ENCODE measurements at places on chromosomes 5 and 9.

- DNase-seq: no peak
Measured at GRCh38 chr5:66843065-66843464, 246.9 kb downstream of the MAST4 start.

DNA sequence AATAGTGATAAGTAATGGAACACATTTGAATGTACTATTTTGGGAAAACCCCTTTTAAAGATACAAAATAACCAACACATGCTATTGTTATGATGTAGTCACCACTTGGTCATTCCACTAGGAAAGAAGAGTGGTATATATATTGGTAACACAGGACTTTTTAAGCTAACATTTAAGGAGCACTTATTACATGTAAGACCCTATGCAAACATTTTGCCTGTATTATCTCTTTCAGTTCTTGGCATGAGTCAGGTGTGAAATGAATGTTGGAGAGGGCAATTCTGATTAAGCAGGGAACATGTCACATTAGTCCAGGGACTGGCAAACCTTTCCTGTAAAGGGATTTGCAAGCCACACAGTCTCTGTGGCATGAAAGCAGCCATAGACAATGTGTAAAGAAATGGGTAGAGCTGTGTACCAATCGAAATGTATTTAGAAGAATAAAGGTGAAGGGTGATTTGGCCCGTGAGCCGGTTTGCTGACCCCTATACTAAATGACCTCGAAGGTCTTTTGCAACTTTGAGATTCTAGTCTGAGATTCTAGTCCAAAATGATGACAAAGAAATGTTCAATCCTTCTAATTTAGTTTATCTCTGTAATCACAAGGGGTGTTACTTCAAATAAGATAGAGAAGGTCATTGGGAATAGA is 15.3 kb downstream of the ABLIM3 start:
- DNase-seq: no peak

DNA sequence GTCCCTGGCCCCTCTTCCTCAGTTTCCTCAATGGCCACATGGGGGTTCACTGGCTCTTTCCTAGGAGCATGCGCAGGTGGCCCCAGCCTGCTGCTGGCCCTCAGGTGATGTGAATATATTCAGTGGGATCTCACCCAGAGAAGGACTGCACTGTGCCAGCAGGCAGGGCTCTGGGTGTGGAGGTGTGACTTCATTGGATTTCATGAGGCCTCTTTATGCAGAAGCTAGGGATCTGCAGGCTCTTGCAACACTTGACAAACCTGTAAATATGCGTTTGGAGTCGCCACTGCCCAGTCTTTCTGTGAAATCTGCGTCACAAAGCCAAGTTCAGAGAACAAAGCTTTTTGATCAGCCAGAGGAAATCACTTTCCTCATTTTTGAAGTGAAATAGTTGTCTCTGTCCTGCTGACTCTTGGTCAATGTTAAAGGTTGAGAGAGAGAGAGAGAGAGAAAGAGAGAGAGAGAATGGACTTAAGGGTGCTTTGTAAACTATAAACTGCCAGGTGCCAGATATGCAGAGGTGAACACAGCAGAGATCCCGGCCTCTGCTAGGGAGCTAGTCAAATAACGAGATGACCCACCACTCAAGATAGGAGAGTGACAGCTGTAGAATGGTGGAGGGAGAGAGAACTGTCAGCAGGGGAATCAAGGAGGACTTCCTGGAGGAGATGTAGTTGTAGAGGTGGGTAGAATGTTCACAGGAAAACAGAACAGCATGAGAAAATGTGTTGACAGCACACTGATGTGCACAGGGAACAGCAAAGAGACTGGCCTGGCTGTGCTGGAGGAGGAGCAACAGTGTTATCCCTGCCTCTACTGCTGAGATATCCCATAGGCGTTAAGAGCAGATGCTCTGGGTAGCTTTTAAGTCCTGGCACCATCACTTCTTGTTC is 167.0 kb upstream of the ZNF618 start:
- DNase-seq: no peak

GRCh38 chr5:64835266-64835665 is 66.5 kb downstream of the CWC27 start:
- DNase-seq: no peak

GRCh38 chr5:36252722-36253365 is 11.1 kb upstream of the NADK2 start:
- DNase-seq: no peak

GRCh38 chr9:126761274-126761673 is 43.6 kb upstream of the ZBTB43 start:
- DNase-seq: no peak

DNA sequence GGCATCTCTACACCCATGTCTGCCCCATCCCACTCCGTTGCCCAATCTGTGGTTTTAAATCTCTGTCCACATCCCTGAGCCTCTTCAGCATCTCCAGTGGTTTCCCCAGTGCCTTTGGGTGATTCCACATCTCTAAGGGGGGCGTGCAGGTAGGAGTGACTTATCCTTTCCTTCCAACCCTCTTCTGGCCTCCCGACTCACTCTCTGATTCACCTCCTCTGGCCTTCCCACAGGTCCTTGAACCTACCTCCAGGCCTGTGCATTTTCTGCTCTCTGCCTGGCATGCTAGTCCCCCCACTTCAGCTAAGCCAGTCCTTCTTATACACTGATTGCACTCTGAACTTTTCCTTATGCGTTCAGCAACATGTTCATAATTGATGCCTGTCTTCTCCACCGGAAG is 99.0 kb downstream of the RALGPS1 start:
- DNase-seq: no peak

GRCh38 chr9:103183701-103184171 is 188.6 kb downstream of the CYLC2 start:
- DNase-seq: no peak

DNA sequence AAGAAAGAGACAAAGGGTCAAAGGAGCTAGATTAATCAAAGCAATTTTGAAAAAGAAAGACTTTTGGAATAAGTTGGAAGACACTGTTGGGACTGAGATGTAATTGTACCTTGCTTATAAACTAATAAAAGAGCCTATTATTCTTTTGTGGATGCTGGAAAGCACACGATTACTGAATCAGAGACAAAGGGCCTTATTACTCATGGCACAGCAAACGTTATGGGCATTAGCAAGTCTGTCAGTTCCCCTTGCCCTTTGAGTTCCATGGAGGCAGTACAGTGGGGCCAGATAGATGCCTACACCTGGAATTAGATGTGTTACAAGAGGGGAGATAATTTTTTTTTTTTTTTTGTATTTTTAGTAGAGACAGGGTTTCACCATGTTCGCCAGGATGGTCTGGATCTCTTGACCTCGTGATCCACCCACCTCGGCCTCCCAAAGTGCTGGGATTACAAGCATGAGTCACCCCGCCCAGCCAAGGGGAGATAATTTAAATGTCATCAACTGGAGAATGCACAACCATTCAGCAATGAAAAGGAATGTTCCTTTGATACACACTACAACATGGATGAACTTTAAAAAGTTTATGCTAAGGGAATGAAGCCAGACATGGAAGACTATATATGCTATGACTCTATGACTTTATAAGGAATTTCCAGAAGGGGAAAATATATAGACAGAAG is 128.9 kb downstream of the STARD4 start:
- no peak for DNase-seq

GRCh38 chr5:137190031-137190430 is 309.1 kb downstream of the SPOCK1 start:
- DNase-seq: no peak

GRCh38 chr9:7376833-7377232 is 422.7 kb downstream of the DMAC1 start:
- DNase-seq: no peak

DNA sequence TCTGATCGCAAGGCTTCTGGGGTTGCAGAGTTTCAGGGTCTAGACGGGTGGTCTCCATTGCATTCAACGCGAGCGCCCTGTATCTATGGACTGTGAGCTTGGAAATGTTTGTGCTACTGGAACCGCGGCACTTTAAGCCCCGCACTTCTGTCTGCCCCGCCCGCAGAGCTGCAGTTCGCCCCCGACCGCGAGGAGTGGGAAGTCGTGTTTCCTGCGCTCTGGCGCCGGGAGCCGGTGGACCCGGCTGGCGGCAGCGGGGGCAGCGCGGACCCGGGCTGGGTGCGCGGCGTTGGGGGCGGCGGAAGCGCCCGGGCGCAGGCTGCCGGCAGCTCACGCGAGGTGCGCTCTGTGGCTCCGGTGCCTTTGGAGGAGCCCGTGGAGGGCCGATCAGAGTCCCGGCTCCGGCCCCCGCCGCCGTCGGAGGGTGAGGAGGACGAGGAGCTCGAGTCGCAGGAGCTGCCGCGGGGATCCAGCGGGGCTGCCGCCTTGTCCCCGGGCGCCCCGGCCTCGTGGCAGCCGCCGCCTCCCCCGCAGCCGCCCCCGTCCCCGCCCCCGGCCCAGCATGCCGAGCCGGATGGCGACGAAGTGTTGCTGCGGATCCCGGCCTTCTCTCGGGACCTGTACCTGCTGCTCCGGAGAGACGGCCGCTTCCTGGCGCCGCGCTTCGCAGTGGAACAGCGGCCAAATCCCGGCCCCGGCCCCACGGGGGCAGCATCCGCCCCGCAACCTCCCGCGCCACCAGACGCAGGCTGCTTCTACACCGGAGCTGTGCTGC is 1.0 kb downstream of the ADAMTS19 start:
- DNase-seq: no peak

DNA sequence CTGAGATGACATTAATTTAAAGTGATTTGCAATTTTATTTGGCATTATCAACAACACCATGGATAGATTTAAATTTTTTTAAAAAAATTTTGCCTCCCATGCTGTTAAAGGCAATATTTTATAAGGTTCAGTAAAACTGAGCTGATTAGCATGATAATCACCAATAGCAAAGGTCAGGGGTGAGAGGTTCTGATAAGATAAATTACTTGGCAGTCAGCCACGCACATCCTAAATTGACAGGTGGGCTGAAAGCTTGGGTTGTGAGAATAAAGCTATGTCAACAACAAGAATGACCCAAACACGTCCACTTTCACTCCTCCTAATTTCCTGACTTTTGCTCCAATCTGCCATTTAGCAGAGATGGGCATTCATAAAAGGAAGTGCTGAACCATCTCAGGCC is 127.1 kb downstream of the LHFPL2 start:
- DNase-seq: no peak

DNA sequence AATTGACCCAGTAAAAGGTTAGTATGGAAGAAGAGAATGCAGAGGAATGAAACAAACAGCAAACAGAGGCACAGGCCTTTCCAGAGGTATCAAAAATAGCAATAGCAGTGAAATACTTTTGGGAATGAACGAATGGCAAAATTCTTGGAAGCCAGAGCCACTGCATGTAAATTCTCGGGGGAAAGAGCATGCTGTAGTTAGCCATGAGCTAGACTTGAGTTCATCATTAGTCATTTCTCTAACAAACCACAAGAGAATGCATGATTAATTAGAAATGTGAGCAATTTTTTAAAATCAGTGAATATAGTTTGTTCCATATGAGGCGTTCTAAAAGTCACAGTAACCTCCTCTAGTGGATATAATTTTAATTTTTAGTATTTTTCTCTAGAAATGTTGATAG is 170.3 kb upstream of the PRR16 start:
- no peak for DNase-seq

- DNase-seq: no peak
Measured at GRCh38 chr5:5203451-5203850, 63.3 kb downstream of the ADAMTS16 start.

DNA sequence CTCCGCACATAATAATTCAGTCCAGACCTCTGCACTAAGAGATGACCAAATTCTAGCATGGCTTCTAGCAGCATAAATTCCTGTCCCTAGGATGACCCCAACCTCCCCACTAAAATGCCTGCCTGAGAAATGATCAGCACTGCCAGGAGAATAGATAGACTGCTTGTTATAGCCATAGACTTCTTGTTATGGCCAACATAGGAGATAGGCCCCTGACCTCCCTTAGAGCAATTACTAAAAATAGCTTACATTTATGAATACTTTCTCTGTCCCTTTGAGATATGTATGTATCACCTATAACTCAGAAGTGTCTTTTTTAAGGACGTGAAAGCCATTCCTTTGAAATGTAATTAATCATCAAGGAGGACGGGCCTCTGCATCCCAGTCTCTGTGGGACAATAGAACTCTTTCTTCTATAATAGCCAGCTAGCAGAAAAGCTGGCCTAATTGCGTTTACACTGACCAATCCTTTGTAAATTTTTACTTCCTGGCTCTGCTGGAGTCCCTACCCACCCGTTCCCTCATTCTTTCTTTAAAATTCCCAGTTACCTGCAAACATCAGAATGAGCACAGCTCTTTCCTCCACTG is 1002.7 kb downstream of the CDH18 start:
- DNase-seq: no peak

DNA sequence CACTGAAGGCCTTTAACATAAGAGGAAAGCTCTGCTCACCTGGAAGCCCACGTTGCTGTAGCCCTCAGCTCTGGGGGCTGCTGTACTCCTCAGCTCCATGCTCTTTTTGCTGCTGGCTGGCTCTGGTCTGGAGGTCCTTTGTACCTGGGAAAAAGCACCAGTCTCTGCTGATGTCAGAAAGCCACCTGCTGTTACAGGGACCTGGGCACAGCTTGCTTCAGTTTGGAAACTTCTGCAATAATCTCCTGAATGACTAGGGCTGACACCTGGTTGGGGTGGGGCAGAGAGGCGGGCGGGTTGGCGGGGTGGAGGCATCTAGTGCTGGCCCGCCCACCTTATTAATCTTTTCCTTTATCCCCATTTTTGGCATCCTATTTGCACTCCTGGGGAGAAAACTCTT is at the start of gene SLC28A3:
TSS of gene SLC28A3 (minus strand) at position 224 of the 400 bp plus-strand sequence. CDS start at position 99, 125 bp downstream.
- no peak for DNase-seq

GRCh38 chr9:76302947-76303550 is 91.2 kb downstream of the RFK start:
- peak; percentile 28 for DNase-seq

DNA sequence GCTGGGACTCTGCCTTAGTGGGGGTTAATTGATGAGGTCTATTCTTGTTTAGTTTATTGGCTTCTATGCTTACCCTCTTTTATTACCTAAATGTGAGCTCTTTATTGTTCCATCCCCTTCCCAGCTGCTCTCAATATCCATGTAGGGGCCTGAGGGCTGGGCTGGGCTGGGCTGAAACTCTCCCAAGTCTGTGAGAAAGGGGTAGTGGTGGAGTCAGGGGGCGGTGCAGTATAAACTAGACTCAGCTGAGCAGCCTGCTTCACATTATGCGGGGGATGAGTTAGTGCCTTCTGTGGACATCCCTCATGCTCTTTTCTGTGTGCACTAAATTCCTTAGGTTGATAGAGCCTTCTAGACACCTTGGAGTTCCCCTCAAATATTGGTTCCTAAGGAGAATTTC is 451.8 kb upstream of the PTGER4 start:
- no peak for DNase-seq

DNA sequence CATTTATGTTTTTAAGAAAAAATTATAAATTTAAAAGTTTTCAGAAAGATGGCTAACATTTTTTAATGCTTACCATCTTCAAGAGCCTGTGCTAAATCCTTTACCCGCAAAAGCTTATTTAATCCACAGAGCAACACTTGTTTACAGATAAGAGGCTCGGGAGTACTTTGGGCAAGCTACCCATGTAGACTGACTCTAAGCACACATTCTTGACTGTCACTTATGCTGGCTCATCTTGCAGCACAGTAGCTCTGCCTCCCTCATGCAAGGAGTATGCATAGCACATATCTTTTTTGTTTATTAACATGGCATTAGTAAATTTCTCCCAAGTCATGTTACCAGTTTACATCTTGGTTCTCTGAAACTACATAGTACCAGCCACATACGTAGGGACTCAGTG is 14.7 kb downstream of the SH3RF2 start:
- no peak for DNase-seq
